Brain microvascular endothelial cell (primary cell): ENCODE measurements at places on chromosomes 16 and 17.

DNA sequence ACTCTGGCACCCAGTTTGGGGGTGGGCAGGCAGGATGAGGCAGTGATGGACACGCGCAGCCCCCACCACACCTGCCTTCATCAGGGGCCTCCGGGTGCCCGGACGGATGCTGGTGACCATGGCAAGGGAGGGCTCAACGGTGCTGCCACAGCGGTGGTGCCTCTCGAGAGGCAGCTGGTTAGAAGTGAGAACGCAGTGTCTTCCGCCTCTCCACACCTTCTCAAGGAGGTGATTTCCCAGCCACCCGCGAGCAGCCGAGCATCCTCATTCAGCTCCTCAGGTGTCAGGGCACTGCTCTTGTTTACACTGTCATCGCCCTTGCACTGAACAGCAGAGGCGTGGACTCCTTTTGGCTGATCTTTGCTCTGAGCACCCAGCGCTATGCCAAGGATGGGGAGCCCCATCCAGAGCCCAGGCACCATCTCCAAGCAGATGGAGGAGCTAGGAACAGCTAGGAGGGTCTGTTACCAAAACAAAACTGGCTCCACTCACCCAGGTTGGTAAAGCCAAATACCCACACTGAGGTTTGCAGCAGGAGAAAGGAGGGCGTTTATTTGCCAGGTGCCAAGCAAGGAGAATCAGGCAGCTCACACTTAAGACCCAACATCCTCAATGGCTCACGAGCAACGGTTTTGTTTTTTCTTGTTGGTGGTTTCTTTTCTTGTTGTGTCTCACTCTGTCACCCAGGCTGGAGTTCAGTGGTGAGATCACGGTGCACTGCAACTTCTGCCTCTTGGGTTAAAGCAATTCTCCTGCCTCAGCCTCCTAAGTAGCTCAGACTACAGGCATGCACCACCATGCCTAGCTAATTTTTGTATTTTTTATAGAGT is 174.3 kb upstream of the TNRC6C start:
- DNase-seq, result no peak

DNA sequence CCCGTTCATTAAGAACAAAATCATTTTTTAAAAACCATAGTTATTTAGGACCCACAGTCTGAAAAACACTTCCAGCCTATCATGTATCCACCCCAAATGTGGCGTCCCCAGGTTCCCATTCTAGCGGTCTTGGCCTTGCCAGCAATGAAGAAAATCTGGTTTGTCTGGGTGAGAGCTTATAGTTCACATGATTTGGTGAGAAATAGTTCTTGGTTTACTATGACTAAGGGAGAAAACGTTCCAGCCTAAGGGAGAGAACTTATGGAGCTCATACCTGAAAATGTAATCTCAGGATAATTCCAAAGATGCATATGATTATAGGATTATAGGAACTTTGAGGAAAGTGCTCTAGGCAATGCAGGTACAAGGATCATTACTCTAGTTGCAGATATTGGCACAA is 4.8 kb downstream of the MARVELD3 start:
- DNase-seq, result no peak

DNA sequence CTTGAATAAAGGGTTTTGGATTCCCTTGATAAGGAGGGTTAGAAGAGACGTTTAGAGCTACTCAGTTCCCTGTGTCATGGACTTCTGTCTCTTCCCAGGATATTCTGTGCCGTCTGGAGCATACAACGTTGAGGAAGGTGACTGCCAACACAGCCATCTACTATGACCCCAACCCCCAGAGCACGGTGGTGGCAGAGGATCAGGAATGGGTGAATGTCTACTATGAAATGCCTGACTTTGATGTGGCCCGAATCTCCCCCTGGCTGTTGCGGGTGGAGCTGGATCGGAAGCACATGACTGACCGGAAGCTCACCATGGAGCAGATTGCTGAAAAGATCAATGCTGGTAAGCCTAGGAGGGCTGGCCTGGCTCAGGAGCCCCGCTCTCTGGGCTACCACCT is 24.7 kb downstream of the POLR2A start:
- no peak for DNase-seq

GRCh38 chr16:77062878-77063675 is 127.9 kb upstream of the MON1B start:
- DNase-seq, result no peak

- DNase-seq, result no peak
These were observed 186.8 kb upstream of the ZNF469 start for GRCh38 chr16:88195911-88196465.
